ENCODE measurements at places on chromosomes 3 and 15.

GRCh38 chr3:150577855-150578254 lies 25.3 kb upstream of the SELENOT start:
- peak; percentile 35 for DNase-seq

DNA sequence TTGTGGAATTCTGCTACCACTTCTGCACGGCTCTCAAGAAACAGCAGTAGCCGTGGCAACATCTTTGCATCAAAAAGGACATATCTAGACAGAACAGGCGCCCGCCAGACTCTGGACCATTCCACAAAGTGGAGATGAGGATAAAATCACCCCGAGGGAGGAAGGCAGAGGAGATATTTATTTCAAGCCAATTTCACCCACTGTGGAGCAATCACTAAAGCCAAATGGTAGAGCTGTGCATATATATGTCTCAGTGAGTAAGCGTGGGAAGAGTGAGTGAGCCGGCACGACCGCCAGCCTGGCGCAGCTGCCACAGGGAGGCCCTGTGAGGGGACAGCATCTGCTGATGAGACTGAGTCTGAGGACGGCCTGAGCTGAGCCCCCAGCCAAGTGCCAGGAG lies 111.3 kb downstream of the MEGF11 start:
- no peak for DNase-seq

GRCh38 chr15:81888748-81889484 lies 156.9 kb downstream of the MEX3B start:
- DNase-seq, result no peak

- no peak for DNase-seq
Observed at GRCh38 chr3:196181127-196181546, 30.1 kb downstream of the ZDHHC19 start.

- peak; percentile 72 for DNase-seq
Observed at GRCh38 chr3:152474585-152474984, 205.9 kb downstream of the MBNL1 start.

GRCh38 chr15:85412066-85412465 lies 31.7 kb downstream of the AKAP13 start:
- no peak for DNase-seq

Measured in HT-29 (cell line).